ENCODE measurements at places on chromosomes 6 and 20.

DNA sequence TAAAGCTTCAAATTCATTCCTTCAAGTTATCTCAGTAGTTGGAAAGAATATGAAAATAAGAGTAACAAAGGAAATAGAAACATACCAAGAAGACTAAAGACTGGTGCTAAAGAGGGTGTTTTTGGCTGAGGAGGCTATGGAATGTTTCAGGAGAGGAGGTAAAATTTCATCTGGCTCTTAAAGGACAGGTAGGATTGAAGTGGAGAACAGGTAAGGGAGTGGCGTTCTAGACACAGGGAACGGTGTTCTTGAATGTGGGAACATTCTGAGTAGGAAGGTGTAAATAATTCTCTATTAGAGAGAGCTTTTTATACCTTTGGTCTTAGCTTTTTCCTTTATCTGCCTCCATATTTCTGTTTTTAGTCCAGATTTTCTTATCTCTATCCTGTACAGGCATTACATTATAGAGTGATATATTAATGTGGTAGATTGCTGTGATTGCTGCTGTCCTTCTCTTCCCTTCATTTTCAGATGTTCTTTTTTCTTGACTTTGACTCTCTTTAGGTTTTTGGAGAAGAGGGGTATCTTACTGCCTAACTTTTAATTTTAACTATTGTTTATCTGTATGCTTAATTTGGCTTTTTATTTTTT lies 15.4 kb downstream of the QKI start:
- DNase-seq, result no peak

- no peak for DNase-seq
Observed at GRCh38 chr6:113524826-113525225, 332.3 kb upstream of the MARCKS start.

DNA sequence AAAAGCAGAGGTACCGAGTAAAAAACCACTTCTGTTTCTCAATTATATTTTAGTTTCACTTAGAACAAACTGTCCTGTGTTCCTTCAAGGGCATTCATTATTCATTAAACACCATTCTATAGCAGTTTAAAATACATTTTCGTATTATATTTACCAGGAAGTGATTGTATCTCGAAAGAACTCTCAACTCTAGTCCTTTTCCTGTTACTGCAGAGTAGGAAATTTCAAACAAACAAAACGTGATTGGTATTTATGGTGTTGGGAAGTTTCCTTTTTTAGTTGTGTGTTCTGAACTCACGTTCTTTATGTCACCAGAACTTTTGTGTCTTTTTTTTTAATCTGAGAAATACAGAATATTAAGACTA lies 139.5 kb upstream of the BTBD3 start:
- DNase-seq, result no peak

GRCh38 chr6:2971420-2972218 lies at the start of gene SERPINB6:
TSS of gene SERPINB6 (minus strand) at chr6:2971567. CDS start at chr6:2959332, 12,235 bp downstream.
- no peak for DNase-seq

DNA sequence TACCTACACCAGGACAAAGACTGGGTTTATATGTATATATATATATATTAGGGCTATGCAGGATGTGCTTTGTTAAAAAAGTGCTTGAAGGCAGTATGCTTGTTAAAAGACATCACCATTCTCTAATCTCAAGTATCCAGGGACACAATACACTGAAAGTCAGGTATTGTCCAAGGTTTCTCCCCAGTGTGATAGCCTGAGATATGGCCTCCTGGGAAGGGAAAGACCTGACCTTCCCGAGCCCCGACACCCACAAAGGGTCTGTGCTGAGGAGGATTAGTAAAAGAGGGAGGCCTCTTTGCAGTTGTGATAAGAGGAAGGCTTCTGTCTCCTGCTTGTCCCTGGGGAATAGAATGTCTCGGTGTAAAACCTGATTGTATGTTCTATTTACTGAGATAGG lies 156.9 kb downstream of the GPX5 start:
- no peak for DNase-seq

GRCh38 chr20:61742097-61742825 lies 323.4 kb downstream of the TAF4 start:
- no peak for DNase-seq

- no peak for DNase-seq
Observed at GRCh38 chr6:145349950-145350510, 385.3 kb downstream of the EPM2A start.

DNA sequence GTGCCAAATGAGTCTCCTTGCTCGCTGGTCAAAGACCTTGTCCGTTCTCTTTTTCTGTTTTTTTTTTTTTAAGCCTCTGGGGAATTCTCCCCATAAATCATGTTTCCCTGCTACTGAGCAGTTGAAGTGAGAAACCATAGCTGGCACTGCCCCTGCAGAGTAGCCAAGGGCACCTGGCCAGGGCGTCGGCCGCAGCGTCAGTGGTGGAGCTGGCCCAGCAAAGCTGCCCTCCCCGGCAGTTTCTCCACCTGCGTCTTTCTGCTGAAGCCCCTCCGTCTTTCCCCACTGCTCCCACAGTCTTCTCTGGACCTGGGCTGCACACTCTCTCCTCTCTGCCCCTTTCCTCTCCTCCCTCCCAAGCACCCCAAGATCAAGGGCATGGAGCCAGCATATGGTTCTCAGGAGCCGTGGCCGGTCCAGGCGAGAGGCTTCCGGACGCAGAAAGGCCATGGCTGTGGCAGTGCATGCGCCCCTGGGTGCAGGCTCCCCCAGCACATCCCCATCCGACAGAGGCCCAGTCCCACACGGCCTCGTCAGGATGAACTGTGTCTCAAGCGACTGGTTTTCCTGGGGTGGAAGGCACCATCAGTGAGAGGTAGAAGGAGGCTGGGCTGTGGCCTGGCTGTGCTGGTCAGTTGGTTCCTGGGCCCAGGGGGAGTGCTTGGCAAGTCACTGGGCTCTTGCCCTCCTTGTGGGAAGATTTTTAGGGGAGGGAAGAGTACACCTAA lies 218.1 kb downstream of the ERMARD start:
- no peak for DNase-seq

- no peak for DNase-seq
Observed at GRCh38 chr6:127124172-127124571, 5.7 kb downstream of the RSPO3 start.

- DNase-seq, result no peak
Observed at GRCh38 chr6:154916857-154917256, 78.3 kb upstream of the TIAM2 start.

- no peak for DNase-seq
Observed at GRCh38 chr20:32067234-32067821, 15.3 kb downstream of the HCK start.

- no peak for DNase-seq
Observed at GRCh38 chr20:48875233-48875913, 46.1 kb upstream of the ARFGEF2 start.

DNA sequence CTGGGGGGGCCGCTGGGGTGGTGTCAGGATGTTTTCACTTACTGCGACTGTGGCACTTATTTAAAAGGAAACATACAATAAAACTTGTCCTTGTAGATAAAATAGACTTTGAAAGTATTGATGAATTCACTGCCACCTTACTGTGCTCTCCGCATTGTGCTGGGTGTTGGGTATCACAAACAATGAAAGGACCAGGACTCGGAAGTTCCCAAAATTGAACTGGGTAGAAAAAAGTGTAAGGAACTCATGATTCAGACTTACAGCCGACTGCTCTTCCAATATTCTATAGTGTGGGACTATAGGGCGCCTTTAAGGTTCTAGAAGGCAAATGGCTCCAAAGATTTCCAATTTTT lies 32.1 kb upstream of the ID4 start:
- no peak for DNase-seq

GRCh38 chr20:57680934-57681914 lies 28.6 kb downstream of the PMEPA1 start:
- no peak for DNase-seq

GRCh38 chr6:16337295-16337975 lies 99.0 kb downstream of the GMPR start:
- no peak for DNase-seq

- DNase-seq, result no peak
Observed at GRCh38 chr6:12436683-12437082, 146.5 kb downstream of the EDN1 start.

GRCh38 chr6:122471107-122472021 lies at the start of gene SERINC1:
TSS of gene SERINC1 (minus strand) at chr6:122471807. CDS start at chr6:122471737, 70 bp downstream.
- peak; percentile 97 for DNase-seq

DNA sequence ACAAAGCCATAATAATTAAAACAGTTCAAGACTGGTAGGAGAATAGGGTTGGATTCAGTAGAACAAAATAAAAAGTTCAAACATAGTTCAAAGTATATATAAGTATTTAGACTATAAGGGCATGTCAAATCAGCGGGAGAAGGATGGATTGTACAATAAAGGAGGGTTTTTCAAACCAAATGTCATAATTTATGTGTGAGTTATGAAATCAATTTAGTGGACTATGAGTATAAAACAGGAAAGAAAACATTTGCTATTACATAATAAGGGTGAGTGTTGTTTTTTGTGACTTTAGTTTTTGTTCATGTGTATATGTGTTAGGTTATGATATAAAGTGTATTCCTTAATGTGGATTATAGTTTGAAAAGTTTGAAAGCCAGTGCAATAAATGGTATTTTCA lies 10.6 kb downstream of the ORC3 start:
- no peak for DNase-seq

GRCh38 chr6:41637194-41638001 lies 870 bp upstream of the MDFI start:
- DNase-seq, result no peak

DNA sequence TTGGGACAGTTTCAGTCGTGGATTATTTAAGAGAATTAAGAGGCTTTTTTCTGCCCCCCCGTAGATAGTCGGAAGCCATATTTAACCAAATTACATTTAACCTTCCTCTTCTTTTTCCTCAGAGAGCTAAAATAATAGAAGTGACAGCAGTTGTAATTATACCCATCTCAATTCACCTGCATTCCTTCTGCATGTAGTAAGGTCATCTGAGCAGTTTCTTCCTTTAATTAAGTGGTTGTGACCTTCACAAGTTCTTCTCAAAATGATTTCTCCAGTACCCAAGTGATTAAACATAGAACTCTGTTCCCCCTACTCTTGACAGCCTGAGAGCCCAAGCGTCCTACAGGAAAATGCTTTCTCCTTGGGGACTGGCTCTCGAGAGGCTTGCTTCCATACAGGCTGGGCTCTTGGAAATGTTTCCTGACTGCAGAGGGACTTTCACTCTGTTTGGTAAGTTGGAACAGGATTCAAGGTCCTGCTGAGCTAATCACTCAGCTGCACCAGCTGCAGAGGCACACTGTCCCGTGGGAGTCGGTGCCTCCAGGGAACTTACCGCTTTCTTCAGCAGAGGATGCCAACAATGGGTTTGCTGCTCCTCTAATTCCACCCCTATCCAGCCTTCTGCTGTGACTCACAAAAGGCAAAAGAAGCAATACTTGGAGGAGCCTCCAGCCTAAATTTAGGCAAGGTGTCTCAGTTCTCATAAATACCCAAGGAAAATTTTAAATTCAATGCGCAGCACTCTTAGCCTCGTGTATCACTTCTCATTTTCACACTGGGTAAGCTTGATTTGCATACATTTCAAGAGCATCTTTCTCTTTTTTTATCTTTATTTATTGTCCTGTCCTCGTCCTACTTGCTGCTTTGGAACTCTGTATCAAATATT lies 414.9 kb downstream of the KIF16B start:
- DNase-seq, result no peak

GRCh38 chr20:10443936-10444335 lies 8.8 kb downstream of the SLX4IP start:
- no peak for DNase-seq

DNA sequence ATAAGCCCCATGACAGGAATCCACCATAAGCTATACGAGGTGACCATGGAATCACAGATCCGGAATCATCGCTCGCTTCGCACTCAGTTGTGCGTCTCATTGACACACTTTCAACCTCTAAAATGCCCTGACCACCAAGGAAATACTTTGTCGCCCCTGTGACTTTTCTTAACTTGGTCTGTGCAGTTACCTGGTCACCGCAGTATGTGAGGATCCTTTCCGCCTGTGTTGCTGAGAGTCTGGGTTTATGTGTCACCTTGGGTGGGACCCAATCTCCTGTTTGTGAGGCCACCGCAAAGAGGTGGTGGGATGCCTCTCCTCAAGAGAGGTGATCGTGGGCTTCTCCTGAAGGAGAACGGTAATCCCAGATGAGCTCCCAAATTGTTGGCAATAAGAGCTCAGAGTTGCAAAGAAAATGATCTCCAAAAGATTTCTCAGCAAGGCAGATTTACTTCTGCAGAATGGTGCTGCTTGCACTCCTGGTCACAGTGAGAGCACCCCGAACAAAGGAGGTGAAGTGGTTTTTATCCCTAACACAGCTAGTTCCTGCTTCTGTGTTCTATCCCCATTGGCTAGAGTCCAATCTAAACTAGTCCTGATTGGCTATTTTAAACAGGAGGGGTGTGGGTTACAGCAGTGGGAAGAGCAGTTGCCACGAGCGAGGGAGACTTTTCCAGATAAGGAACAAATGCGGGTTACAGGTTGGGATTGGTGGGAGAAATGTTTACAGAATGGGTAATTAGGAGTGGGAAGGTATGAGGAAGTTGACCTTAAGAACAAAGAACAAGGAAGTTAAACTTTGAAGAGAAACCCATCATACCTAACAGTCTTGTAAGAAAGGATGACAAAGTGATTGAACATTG lies 9.1 kb upstream of the ZNFX1 start:
- DNase-seq, result no peak

- DNase-seq, result no peak
Observed at GRCh38 chr6:131897621-131898020, 53.6 kb downstream of the CCN2 start.

DNA sequence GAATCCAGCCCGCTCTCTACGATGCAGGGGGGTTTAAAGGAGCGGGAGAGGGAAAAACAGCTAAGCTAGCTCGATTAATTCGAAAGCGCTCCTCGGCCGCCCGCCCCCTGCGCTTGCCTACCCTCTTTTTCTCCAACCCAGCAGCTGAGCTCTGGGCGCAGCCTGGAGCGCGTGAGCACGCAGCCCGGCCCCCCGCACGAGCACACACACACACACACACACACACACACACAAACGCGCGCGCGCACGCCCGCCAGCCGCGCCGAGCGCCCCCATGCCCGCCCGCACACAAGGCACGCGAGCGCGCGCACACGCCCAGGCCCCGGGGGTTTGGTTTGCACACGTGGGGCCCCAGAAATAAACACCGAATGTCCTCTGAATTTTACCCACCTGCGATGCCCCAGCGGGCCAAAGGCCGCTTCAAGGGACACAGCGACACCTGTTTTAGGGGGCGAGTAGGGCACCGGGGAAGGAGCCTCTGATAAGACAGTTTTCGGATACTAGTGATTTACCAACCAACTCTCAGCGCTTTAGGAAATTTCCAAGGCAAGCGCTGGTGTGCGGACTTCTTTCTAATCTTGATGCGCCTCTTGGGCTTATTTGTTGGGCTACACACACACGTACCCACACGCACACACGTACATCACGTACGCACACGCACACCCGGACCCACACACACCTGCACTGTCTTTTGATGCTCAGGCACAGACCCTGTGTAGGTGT lies 802 bp upstream of the NRN1 start:
- DNase-seq, result no peak

GRCh38 chr6:27911956-27912446 lies at the start of gene OR2B2:
TSS of gene OR2B2 (minus strand) at chr6:27912396. CDS start at chr6:27912319, 77 bp downstream.
- no peak for DNase-seq

GRCh38 chr20:45340951-45341350 lies 7.3 kb downstream of the SDC4 start:
- DNase-seq, result no peak

GRCh38 chr6:13288481-13288880 lies 39.9 kb downstream of the TBC1D7 start:
- no peak for DNase-seq

Data from hematopoietic multipotent progenitor cell treated with erythropoietin and hydrocortisone succinate and interleukin-3 and kit ligand, for 17 days (in vitro differentiated cells).